ENCODE measurements at places on chromosomes 12 and 14. TPM values are rescaled to one million over a fixed set of nuclear protein-coding genes. Genes with fewer than 3 reads are reported as not detected.

NPFF gene
- total RNA-seq: not detected

DENR gene
- 34.2 TPM for total RNA-seq

FBXO33 gene
- total RNA-seq: 13.6 TPM

ASIC1 gene
- total RNA-seq: 1.0 TPM

ANO4 gene
- total RNA-seq: 0.94 TPM

PITPNM2 gene
- 4.6 TPM for total RNA-seq

ARHGAP9 gene
- not detected for total RNA-seq

RASSF9 gene
- 0.99 TPM for total RNA-seq

HPD gene
- not detected for total RNA-seq

TRPV4 gene
- total RNA-seq: 0.75 TPM
